ENCODE measurements at places on chromosomes 3 and 15. TPM values are rescaled to one million over a fixed set of nuclear protein-coding genes. Genes with fewer than 3 reads are reported as not detected.
A peak's percentile ranks its signal among the peaks of the same experiment; 100 is the strongest.

DNA sequence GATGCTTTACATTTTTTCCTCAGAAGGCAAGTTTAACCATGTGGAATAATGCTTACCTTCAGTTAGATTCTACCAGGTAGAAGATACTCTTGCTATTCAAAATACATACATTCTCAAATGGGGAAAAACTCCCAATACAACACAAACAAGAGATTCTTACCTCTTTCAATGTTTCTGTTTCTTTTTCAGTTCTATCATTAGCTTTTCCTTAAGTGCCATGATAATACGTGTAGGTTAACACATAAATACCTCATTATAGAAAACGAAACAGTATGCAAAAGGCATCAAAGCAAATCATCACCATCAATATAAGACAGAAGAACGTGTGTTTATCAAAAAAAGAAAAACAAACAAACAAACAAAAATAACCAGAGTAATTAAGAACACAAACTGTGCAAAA, 300.7 kb upstream of the ROBO1 start:
- no peak for DNase-seq

Gene MESP1
- total RNA-seq: 0.38 TPM

DNA sequence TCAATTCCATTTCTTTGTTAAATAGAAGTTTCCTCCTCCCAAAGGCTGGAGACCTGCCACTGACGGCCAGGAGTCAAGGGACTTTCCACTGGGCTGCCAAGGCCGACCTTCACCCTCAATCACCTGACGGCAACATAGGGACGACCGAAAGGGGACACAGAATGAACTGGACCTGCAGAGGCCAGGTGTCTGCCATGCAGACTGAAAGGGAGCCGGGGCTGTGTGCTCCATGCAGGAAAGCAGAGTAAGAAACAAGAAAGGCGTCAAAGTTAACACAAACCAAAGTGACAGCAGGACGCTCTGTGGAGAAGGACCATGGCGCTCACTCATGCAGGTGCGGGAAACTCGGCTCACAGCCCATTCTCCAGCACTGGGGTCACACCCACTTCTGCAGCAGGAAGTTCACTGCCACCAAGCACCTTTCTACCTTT, 26.1 kb downstream of the ZXDC start:
- no peak for DNase-seq

Gene ZNF710
- 12.5 TPM for total RNA-seq

DNA sequence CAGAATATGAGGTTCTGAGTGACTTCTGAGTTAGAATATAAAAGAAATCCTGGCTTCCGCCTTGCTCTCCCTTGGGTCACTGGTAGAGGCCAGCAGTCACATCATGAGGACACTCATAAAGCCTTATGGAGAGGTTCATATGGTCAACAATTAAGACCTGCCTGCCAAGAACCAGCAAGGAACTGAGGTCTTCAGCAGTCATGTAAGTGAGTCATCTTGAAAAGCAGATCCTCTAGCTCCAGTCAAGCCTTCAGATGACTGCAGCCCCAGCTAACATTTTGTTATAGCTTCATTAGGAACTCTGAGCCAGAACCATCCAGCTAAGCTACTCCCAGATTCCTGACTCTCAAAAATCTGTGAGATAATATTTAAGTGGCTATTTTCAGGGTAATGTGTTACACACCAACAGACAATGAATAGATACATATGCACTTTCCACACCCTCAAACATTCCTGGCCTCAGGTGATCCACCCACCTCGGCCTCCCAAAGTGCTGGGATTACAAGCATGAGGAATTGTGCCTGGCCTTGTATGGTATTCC, 447.2 kb downstream of the SHQ1 start:
- DNase-seq: no peak

Gene KLHL6
- total RNA-seq: 20.9 TPM

Gene SIDT1
- total RNA-seq: 4.2 TPM

Gene LRRIQ4
- 0.05 TPM for total RNA-seq

Gene CHRNB4
- total RNA-seq: 0.47 TPM

GRCh38 chr3:175957427-175957826, 1098.3 kb downstream of the NAALADL2 start:
- DNase-seq: no peak

DNA sequence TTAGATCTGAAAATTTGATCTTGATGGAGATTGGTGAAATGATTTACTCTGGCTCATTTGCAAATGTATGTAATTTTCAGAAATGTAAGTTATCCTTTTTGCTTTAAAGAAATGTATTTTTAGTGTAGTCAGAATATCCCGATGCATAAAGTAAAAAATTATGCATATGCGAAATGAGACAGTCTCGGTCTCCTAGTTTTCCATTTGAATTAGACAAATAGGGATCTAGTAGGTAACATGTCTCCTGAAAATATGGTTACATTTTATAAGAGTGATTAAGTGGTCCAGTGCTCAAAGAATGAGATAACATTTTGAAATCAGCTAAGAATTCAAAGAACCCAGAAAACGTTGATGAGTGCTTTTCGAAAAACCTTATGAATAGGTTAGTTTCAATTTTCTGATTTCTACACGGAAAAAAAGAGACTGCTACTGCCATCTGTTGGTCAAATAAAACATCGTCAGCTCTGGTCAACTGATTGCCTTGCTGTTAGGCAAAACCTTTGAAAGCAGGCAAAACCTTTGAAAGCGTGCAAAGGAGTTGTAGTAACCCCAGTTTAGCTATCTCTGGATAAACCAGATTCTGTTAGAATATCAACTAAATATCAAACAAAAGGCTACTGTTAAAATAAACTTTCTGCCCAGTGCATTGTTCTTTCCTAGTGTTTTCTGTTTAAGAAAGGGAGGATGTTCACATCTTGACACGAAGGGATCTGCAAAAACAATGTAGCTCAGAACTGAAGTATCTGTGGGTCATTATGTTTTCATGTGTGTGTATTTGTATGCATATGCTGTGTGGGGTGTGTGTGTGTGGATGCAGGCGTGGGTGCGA, 59.3 kb upstream of the CHMP2B start:
- peak; percentile 32 for DNase-seq

Gene FGF12
- total RNA-seq: 0.19 TPM

Gene GCSAM
- total RNA-seq: 40.1 TPM

Gene CCDC191
- 2.5 TPM for total RNA-seq

GRCh38 chr3:24933401-24933800, 438.8 kb upstream of the THRB start:
- no peak for DNase-seq

Gene GPR27
- 0.05 TPM for total RNA-seq

DNA sequence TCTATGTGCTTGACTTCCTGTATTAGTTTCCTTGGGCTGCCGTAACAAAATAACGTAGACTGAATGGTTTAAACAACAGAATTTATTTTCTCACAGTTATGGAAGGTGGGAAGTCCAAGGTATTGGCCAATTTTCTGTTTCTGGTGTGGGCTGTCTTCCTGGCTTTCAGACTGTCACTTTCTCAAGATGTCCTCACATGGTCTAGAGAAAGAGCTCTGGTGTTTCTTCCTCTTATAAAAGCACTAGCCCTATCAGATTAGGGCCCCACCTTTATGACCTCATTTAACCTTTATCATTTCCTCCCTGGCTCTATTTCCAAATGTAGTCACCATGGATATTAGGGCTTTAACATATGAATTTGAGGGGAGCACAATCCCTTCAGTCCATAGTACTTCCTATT, 54.6 kb downstream of the SPRED1 start:
- DNase-seq: no peak

Measured in thymus (tissue), 14 donors.